ENCODE measurements at places on chromosomes 2 and 18.

- DNase-seq: no peak
Measured at GRCh38 chr18:13915995-13916431, 677 bp upstream of the MC2R start.

GRCh38 chr2:18180031-18180610 lies 301.7 kb downstream of the KCNS3 start:
- no peak for DNase-seq

GRCh38 chr2:102520801-102521200 lies 47.8 kb downstream of the SLC9A4 start:
- no peak for DNase-seq

DNA sequence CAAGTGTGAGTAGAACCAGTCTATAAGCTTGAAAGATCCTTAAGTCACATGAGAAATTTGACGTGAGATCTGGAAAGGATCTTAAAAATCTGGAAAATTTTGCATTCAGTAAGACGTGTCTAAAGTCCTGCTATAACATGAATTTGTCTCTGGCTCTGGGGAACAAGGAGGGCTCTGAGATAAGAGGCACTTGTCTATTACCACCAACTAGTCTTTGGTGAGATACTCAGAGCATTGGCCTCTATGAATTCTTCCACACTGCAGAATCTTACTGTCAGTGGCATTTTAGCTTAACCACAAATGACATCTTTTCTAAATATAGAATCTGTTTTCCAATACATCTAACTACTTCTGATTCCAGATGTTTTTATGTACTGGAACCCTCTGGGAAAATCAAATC lies 1504.5 kb downstream of the DPP10 start:
- DNase-seq: no peak

DNA sequence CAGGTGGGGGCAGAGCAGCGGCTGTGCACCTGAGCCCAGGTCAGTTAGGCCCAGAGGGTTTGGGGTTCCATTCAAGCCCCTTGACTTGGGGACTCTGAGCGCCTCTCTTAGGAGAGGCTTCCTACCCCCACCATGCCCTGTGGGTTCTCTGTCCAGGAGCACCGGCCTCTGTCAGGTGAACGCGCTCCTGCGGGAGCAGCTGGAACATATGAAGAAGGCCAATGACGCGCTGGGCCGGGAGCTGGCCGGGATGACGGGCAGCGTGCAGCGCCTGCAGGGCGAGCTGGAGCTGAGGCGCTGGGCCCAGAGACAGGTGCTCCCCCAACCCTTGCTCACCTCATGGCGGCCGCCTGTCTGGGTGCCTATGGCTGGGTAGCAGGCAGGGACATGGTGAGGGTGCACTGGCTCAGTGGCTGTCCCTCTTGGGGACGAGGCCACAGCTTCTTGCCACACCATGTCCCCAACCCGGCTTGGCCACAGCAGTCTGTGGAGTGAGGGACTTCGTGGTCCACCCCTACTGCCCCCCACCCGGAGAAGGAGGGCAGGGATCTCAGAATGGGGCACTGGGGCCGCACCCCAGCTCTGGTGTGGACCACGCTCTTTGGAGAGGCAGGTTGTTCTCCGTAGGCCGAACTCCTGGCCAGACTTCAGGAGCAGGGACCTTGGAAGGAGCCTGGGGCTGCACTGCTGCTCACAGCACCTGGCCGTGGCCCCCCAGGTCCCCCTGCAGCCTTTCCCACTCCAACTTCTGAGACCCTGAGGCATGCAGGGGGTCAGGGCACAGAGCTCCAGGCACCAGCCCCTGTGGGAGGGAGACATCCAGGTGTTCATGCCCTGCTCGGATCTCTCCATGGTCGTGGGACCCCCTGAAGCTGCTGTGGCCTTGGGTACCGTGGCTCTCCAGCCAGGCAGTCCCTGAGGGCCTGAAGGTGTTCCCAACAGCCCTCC lies 19.7 kb downstream of the CROCC2 start:
- peak; percentile 6 for DNase-seq

- no peak for DNase-seq
Measured at GRCh38 chr2:119293900-119294299, 70.3 kb downstream of the STEAP3 start.

- DNase-seq: no peak
Measured at GRCh38 chr2:3403587-3404334, 24.3 kb downstream of the TRAPPC12 start.

DNA sequence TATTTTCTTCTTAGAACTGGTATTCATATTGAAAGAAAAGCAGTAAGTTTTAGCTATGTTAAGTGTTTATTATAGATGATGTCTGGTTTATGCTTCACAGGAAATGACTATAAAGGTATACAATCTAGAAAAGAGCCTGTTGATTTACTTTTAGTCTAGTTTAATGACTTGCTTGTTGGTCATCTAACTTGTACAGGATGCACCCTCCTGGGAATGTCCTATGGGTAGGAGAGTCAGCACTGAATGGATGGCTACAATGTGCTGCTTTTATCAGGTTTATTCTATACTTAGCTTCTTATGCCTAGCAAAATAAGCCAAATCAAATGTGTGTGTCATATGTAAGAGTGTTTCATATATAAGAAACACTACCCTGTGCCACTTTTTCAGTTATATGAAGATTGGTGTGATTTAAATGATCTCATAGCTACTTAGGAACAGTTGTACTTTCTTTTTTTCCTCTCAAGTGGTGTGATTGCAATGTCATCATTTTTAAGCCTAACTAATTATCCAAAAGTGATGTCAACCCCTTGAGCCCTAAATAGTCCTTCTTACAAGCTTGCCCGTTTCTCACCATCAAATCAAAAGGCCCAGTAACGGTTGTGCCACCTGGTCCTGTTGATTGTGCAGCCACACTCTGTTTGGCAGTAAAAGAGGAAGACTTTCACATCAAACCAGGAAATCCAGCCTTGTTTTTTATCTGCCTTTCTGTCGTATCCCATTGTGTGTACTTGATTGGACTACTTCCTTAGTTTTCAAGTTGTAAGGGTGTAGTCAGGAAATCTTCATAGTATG lies 176.0 kb downstream of the DIS3L2 start:
- DNase-seq: no peak

GRCh38 chr18:75216212-75216910 lies 5.8 kb downstream of the TSHZ1 start:
- no peak for DNase-seq

DNA sequence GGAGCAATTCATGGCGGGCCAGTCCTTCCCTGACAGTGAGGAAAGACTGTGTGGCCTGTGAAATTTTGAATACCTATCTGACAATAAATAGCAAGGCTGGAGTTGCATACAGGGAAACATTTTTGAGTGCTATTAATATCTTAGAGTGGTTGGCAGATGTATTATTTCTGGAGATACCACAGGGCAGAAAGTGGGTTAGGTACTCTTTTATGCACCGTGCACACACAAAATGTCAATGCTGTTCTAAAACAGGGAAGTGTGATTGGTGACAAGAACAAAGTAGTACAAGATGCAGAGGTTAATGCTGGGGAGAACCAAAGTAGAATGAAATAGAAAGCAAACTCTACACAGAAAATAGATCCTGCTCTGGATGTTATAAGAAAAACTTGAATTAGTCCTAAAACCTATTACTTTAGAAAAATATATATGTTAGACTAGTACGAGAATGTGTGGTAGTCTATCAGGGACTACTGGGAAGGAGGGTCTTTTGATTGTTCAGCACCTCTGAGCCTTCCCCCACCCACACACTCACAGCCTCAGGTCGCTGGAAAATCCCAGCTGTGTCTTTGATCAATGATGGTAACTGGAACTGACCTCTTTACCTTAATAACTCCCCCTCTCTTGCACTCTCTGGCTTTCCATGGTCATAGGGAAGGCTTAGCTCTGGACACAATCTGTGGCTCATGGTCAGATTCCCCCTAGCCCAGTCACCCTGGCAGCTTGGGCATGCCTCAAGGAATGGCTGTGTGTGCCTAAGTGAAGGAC lies 58.2 kb downstream of the SERPINB8 start:
- DNase-seq: no peak

- DNase-seq: no peak
Measured at GRCh38 chr2:226932443-226932842, 96.6 kb downstream of the RHBDD1 start.

DNA sequence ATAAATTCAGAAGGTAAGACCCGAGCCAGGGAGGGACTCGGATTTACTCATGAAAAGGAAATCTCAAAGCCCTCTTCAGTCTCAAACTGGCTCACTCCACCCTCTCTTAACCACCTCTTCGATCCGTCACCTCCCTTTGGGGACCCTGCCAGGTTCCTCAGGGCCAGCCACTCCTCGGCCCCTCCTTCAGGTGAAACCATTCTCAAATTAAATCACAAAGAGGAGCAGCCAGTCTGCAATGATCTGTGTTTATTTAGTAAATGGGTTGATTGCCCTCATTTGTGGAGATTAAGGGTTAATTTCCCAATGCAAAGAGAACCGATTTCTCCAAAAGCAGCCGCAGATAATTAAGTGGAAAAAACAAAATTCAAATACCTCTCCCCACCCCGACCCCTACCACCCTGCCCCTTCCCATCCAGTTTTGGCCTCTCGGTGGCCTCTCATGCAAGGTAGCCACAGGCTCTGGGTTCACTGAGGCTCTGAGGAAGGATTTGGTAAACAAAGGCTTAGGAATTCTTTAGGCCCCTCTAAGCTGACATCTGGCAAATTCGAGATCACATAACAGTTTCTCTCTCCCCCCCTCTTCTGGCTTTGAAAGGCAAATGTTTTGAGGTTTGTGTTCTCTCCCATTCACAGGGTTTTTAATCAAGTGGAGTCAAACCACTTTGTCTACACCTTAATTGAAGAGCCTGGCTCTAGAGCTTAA lies 10.3 kb upstream of the FZD7 start:
- peak; percentile 51 for DNase-seq

DNA sequence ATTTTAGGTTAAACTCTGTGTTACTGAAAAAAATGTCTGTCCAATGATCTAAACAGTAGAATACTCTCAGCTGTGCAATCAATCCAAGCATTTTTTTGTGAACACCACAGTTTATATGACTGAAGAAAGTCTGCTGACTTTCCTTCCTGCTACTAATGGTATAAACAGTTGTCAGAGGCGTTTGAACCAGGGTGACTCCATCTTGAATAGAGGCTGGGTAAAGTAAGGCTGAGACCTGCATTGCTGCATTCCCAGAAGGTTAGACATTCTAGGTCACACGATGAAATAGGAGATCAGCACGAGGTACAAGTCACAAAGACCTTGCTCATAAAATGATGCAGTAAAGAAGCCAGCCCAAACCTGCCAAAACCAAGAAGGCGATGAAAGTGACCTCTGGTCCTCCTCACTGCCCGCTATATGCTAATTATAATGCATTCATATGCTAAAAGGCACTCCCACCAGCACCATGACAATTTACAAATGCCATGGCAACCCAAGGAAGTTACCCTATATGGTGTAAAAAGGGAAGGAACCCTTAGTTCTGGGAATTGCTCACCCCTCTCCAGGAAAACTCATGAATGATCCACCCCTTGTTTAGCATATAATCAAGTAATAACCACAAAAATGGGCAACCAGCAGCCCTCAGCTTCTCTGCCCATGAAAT lies 31.3 kb downstream of the POU3F3 start:
- no peak for DNase-seq

- DNase-seq: no peak
Measured at GRCh38 chr18:58175786-58176176, 131.8 kb downstream of the NEDD4L start.
